ENCODE measurements at places on chromosomes 12 and 14. TPM values are rescaled to one million over a fixed set of nuclear protein-coding genes. Genes with fewer than 3 reads are reported as not detected.

TMPRSS12 gene
- total RNA-seq: not detected

TMEM63C gene
- total RNA-seq: not detected

CLEC14A gene
- total RNA-seq: not detected

DNA sequence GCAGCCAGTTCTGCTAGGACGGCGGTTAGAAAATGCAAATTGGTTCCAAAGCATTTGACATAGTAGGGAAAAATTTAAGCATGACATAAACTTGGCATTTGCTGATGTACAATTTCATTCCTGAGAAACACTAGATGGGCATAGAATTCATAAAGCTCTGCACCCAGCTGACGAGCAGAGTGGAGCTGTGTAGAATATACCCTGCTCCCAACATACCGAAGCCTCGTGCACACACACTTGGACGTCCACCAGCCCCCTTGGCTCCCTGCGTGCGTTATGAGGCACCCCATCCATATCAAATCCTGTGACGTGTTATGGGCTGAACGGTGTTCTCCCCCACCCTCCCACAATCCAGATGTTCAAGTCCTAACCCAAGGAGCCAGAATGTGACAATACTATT, 65.4 kb downstream of the CLMN start:
- DNase-seq: no peak

DNA sequence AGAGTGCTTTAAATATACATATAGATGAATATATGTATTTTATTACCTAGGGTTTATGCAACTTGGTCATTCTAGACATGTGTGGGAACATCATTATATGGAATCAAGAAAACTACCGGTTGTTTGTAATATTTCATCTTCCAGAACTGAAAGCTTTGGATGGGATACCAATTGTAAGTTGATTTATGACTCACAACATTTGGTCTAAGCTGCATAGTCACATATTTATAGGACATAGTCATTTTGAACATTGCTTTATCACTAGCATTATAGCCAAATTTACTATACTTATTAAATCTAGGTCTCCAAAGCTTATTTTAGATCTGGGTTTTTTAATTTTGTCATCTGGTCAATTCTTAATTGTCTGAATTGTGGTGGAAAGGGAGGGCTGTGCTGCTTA, 83.7 kb upstream of the PCNX4 start:
- no peak for DNase-seq
